ENCODE measurements at places on chromosomes 1 and 21.

DNA sequence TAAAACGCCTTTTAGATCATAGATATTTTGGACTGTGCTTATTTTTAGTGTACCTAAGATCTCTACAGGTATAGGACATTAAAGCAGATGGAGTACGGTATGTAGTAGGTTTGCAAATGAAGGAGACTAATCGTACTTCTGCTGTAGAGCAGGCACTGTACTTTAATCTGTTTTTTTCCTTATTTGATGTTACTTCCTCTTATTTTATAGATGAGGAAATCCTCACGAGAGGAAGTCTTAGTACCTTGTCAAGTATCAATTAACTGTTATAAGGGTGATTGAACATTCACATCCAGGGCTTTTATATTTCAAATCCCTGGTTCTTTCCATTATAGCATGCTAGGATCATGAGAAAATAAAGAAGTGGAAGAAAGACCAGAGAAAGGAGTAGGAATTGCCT is 41.1 kb downstream of the CACHD1 start:
- DNase-seq, result no peak

DNA sequence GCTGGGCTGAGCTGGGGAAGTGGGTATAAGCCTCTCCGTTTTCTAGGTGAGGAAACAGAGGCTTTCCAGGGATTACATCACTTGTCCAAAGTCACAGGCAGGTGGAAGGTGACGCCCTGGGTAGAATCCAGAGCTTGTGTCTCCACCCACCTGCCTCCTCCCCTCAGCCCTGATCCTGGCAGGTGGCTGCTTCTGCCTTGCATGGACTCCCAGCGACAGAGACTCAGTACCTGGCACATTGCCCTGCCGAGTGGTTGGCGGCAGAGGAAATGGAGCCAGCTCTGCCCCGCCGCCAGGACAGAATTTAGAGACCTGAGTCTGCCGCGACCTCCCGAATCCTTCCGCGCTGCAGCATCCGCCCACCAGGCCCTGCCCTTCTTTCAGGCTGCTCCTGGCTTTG is 2.1 kb downstream of the PLA2G2E start:
- no peak for DNase-seq

GRCh38 chr1:160125746-160126145 is 10.2 kb downstream of the ATP1A2 start:
- no peak for DNase-seq

DNA sequence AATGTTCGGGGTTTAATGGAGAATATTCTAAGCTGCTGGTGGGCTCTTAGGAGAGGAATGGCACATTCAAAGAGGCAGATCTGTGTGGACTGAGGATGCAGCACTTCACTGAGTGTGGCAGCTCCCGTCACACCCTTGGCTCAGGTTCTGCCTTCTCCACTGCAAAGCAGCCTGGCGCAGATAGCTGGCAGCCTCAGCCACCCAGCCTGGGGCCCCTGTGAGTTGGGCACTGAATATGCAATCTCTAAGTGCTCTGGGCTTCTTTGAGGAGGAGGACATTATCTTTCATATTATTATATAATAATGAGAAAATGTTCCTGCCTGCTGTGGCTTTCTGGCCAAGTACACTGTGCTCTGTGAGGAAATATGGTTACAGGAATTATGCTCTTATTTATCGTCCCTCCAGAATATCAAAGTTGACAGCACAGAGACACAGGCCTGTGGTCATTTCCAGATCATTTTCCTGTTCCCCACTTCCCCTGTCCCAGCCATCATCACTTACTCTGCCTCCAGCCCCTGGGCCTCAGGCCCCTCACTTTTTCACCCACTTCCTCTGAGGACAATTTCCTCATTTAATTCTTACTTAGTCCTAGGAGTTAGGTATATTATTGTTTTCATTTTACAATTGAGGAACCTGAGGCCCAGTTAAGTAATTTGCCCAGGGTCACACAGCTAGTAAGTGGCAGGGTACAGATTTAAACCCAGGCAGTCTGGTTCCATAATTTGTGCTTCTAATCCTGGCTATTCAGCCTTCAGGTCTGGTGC is 53.6 kb downstream of the MAB21L3 start:
- DNase-seq, result no peak

- DNase-seq, result no peak
Observed at GRCh38 chr1:8115031-8115768, 89.1 kb upstream of the ERRFI1 start.

DNA sequence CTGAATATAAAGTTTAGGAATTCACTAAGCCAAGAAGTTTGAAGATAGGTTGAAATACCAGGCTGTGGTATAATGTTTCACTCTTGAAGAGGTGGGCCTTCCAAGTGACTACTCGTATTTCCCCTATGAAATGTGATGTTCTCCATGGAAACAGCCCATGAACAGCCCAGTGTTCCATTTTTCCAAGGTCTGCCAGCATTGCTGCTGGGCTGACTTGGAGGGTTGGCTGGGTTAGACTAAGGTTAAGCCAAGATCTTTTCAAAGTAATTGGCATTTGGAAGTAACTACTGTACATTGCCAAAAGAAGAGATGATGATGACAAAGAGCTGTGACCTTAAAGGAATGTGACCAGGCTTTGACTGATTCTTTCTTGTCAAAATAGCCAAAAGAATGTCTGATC is 73.8 kb downstream of the RPE65 start:
- no peak for DNase-seq
